ENCODE measurements at places on chromosomes 1 and 21. TPM values are rescaled to one million over a fixed set of nuclear protein-coding genes. Genes with fewer than 3 reads are reported as not detected.

A3GALT2 gene
- not detected for total RNA-seq

EPHA8 gene
- 1.8 TPM for total RNA-seq

CHI3L1 gene
- total RNA-seq, result 14.2 TPM

- DNase-seq, result peak; percentile 97
- no peaks in the 10 kb centered on the region for H3K36me3 ChIP-seq
- H3K4me1 ChIP-seq, result peaks cover 20% of the 10 kb centered on the region
- peak overlapping the region; percentile 53 for H3K4me3 ChIP-seq
- no peaks in the 10 kb centered on the region for H3K27me3 ChIP-seq
- peak overlapping the region; percentile 93 for H3K27ac ChIP-seq
Observed at GRCh38 chr1:61184040-61184713, 101.8 kb downstream of the NFIA start.

DNA sequence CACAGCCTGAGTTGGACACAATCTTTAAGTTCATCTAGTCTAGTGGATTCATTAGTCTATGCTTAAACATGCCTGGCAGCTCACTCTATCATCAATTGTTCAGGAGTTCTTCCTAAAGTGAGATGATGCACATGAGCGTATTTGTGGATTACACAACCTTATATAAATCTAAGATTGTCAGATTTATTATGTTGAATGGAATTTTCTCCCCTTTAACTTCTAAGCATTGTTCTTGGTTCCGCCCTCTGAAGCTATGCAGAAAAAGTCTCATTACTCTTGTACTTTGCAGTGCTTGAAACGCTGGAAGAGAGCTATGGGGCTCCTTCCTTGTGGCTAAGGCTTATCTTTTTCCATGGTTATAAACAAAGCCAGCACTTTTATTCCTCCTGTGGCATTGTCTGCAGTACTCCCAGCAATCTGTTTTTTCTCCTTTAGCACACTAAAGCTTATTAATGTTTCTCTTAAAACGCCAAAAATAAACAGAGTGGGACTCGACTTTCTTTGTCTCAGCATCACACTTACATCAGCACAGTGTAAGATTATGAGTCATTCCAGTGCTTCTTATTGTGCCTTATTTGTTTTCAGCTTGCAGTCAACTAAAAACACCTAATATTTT lies 316.8 kb upstream of the CAMK1G start:
- no peak for DNase-seq
- no peak overlapping the region for H3K27ac ChIP-seq
- no peaks in the 10 kb centered on the region for H3K4me1 ChIP-seq

GRCh38 chr1:150295476-150295875 lies 1.8 kb downstream of the MRPS21 start:
- no peak for DNase-seq
- H3K4me3 ChIP-seq, result no peak overlapping the region
- no peak overlapping the region for H3K27ac ChIP-seq
- H3K27me3 ChIP-seq, result no peaks in the 10 kb centered on the region
- H3K36me3 ChIP-seq, result peaks cover 12% of the 10 kb centered on the region

Measured in spinal cord (tissue), 10 donors.